Central memory CD4-positive, alpha-beta T cell (primary cell): ENCODE measurements at places on chromosomes 11 and 22.

DNA sequence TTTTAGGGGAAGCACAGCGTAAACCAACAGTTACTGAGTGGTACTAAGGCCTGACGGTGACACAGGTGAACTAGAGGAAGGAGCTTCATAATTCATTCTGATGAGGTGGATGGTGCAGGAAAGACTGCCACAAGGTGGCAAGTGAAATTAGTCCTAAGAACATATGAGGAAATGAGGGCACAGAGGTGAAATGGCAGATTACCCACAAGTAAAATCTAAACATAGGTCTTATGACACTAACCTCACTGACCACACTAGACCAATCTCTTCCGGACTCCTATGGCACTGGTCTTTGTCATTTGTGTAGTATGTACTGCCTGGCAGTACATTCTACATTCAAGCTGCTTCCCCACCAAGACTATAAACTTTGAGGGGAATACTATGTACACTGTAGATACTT, 20.2 kb downstream of the GAB2 start:
- DNase-seq = no peak

DNA sequence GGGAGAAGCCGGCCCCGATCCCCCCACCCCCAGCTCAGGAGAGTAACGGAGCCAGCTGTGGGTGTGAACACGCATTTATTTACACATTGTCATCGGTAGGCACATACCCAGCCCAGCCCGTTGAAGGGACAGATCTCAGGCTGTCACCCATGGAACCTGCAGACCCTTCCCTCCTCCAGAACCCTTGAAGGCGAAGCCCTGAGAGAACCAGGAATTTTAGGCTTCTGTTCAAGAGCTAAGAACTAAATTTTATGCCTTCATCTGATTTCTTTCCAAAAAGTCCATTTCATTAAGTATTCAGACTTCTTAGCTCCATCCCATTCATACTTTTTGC, 379 bp upstream of the BRMS1 start:
- no peak for DNase-seq

GRCh38 chr22:20058989-20059770, 20.9 kb upstream of the DGCR8 start:
- no peak for DNase-seq

DNA sequence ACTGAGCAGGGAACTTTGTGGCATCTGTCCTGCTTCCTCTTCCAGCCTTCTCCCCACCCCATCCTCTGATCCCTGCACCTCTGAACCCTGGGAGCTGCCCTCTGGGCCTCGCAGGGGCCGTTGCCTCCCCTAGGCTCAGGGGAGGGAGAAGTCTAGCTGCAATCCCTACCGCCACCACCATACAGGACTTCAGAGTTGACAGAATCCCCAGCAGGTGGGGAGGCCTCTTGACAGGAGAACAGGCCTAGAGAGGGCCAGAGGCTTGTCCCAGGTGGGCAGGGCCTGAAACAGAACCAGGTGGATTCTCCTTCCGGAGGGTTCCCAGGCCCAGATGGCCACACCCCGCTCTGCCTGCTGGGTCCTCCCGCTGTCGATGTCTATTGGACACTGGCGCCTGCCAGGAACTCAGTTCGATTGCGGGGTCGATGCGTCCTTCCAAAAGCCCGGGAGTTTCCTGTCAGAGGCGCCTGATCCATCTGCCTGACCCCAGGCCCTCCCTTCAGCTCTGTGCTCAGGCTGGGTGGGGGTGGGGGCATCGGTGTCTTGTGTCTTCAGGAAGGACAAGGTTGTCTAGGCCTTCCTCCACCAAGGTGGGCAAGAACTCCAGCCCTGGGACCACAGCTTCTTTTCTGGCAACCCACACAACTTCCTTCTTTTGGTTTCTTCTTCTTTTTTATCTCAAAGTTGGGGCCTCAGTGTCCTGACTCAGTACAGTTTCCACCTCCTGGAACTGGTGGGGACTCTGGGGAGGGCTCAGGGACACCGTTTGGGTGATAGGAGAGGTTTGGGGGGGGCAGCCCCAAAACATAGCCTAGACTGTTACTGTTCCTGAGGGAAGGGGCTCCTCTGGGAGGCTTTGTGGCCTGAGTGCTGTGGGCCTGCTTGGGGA, 6.4 kb downstream of the STARD10 start:
- no peak for DNase-seq

GRCh38 chr11:91495837-91496236, 728.8 kb upstream of the FAT3 start:
- DNase-seq = no peak

- no peak for DNase-seq
Measured at GRCh38 chr11:119990309-119991021, 147.4 kb downstream of the TRIM29 start.

DNA sequence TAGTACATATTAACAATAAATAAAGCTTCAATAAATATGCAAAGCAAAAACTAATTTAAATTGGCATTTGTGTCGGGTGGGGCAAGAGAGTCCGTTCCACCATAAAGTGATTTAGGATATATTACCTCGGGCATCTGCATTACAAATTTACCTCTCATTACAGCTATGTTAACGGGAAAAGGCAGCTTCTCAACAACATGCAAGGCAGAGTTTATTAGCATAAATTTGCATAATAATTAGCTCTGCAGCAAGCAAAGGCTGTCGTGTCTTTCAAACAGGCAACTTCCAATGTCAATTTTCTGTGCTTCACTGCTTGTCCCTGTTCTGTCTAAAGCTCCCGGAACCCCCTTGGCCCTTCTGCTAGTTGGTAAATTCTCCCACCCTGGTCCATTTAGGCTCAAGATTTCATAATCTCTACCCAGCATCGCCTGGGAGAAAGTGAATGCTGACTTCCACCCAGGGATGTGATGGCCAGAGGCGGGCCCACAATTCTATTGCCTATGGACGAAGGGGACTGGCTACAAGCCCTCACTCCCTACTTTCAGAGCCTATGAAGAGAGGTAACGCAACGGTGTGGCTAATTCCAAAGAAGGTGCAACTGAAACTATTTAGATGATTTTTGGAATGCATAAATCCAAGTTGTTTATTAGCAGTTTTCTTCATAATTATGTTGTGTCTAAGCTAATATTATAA, 462.1 kb downstream of the OPCML start:
- DNase-seq = no peak
